ENCODE measurements at places on chromosomes 1 and 21.

DNA sequence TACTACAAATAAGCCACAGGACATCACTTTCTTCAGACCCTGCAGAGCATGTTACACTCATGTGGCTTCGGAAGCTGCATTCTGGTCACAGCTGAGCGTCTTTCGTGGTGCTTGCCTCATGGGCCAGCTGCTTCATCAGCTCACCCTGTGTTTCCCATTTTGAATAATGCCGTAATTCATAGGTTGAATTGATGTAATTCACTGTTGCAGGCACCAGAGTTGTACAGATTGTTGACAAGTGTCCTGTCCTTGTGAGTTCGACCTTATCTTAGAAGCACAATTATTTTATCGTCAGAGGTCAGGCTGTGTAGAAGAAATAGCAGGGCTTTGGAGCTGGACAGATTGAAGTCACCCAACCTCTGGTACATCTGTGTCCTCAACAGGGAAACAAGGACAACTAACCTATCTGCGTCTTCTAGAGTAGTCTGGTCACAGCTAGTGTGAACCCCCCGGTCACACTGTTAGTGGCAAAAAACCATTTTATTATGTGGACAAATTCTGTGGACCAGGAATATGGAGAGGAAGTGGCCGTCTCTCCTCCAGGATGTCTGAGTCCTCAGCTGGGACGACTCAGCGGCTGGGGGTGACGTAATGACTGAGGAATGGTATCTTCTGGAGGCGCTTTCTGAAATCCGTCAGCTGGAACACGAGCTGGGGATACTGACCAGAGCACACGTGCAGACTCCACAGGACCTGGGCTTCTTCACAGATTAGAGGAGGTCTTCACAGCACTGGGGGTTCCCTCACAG lies 17.8 kb downstream of the PKNOX1 start:
- no peak for DNase-seq

- no peak for DNase-seq
These were observed 41.3 kb downstream of the ZBTB18 start for GRCh38 chr1:244092293-244092963.

- DNase-seq, result no peak
These were observed 24.6 kb upstream of the COL9A2 start for GRCh38 chr1:40341491-40342380.

GRCh38 chr1:66980745-66981367 lies 56.1 kb downstream of the MIER1 start:
- DNase-seq, result no peak

GRCh38 chr1:210373878-210374599 lies 45.3 kb downstream of the HHAT start:
- DNase-seq, result peak; percentile 69

DNA sequence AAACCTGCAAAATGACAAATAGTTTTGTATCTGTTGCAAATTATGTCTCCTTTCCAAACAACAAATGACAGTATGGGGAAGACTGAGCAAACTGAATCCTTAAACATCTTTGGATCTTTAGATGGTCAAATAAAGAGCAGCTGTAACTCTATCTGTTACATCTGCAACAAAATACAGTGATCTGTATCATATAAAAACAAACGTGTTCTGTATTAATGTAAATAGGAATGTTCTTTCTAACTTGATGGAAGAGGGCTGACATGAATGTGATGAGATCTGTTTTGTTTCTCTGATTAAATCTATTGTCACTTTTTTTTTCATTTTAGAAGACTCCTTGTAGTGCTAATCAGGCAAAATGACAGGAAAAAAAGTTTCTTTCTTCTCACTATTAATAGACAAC lies 159.5 kb downstream of the GPATCH2 start:
- DNase-seq, result no peak

DNA sequence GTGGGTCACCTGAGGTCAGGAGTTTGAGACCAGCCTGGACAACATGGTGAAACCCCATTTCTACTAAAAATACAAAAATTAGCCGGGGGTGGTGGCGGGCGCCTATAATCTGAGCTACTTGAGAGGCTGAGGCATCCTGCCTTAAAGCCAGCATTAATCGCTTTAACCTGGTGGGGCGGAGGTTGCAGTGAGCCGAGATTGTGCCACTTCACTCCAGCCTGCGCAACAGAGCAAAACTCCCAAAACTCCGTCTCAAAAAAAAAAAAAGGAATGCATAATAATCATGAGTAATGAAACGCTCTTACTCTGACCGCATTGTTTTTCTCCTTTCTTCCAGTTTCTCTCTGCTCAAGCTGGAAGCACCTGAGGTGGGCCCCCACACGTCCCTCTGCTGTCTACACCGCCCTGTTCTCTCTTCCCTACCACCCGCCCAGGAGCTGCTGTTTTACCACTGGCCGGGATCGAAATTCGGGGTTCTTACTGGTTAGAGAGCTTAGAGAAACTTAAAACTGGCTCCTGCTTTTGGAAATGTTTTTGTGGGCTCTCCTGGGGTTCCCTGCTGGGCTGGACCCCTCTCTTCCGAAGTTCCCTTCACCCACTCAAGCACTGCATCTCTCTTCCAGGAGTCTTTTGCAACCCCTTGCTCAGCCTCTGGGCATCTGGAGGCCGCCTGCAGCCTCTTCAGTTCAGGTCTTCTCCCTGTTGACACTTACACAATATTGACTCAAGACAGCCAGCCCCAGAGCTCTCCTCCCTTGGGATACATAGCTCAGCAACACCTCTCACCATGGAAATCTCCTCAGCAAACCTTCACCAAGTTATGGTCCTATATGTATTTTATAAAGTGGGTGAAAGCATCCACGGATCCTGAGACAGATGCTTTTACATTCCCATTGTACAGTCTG lies 62.5 kb downstream of the FAM163A start:
- DNase-seq, result no peak

DNA sequence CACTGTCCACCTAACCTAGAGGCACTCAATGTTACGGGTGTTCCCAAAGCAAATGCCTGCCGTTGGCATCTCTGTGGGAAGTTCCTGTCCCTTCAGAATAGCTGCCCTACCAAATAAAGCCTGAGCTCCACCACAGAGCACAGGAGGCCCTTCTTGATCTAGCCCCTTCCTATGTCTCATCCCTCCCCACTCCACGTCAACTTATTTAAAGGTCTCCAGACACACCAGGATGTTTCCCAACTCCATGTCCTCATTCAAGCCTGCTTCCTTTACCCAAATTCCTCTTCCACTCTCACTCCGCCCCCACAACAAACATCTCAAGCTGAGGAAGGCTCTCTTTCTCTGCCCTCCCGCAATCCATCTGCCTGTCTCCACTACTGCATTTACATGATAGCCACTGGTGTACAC lies 87.7 kb downstream of the TGFBR3 start:
- no peak for DNase-seq

DNA sequence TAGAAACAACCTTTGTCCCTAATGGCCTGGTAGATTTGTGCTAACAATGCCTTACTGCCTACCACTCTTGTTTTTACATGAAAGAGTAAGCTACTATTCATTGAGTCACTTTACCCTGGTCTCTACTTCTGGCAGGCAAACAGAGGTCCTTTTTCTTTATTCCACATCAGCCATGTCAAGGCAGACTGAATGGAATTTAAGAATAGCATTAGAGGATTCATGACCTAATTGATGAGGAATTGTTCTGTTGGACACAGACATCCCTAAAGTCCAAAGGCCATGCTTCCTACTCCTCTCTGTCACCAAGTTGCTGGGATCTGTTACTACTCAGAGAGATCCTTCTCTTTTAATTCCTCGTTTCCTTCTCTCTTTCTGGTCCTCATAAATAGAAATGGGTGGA lies 229.1 kb upstream of the ZP4 start:
- DNase-seq, result no peak

GRCh38 chr1:248825573-248825908 lies 174 bp downstream of the SH3BP5L start:
- no peak for DNase-seq

DNA sequence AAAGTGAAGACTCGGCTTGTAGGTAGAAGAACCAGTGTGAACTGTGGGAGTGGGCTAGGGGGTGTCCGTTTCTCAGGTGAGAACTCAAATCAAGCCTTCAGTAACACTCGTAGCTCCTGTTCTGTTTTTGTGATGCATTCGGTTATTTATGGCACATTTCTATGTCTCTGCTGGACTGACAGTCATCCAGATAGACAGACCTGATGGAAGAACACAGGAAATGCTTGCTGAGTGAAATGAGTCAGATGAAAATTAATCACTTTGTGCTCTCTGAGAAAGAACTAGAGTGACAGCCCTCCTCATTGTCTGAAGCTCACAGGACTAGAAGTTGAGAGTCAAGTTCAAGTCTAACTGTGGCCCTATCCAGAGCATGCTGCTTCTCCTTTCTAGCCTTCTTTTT lies 360.1 kb upstream of the PLXNA2 start:
- DNase-seq, result no peak

GRCh38 chr1:63638875-63639274 lies 45.7 kb downstream of the PGM1 start:
- no peak for DNase-seq

DNA sequence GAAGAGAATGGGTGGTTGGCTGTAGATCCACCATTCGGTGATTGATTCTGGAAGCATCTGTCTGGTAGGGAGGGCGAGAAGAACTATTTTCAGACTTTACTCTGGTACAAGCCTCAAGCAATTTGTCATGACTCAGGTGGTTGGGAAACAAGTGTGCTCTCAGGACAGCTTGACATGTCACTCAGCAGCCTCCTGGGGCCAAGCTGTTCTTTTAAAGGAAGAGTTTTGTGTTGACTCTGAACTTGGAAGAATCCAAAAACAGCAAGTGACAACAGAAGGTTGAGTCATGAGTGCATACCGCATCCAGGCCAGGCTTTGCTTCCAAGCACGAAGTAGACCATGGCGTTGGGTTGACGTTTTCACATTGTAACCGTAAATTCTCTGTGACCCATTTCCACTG lies 65.9 kb downstream of the CLIC6 start:
- DNase-seq, result no peak

DNA sequence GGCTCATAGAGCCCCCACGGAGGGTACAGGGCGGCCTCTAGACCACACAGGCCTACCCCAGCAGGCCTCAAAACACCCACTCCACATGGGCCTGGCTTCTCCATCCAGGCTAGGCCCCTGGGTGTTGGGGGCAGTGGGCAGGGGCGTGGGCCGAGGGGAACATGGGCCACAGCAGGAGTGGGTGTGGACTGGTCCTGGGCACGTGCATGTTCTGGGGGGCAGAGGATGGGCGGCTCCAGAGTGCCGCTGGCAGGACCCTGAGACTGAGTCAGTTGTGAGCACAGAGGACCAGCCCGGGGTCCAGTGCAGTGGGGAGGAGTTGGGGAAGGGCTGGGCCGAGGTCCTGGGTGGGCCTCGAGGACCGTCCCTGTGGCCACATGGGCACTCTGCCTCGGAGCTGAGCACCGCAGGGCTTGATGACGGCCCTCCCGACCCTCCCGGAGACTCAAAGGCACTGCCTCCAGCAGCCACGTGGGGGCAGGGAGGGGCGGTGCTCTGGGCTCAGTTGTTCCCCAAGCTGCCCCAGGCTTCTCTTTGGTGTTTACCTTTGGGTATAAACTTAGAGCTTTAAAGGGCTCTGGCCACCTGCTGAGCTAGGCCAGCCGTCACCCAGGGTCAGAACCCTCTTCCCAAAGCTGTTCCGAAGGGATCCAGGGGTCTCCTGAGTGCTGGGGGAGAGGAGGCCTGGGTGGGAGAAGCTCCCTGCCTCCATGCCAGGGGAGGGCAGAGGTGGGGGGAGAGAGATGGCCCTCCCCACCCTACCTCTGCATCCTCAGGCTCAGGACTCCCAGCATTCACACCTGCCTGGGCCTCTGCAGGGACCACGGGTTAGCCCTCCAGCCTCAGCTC lies 79.9 kb downstream of the MORN1 start:
- DNase-seq, result no peak

DNA sequence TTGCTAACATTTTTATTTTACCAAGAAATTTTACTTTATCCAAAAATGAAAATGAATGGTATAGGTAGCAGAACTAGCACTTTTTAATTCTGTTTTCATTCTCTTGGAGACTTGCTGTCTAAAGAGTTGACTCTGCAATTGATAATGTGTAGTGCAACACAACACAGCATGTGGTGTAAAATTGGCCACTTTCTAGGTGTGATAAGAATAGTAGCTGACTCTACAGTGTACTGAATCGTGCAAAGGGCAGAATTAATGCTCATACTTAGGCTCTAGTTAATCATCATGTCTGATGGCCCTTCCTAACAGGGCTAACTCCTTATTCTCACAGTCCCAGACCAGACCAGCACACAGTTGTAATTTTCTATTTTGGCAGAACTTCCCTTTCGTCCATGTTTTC lies 140.5 kb downstream of the NEK7 start:
- no peak for DNase-seq

- no peak for DNase-seq
These were observed 163.5 kb downstream of the KCTD3 start for GRCh38 chr1:215730600-215730999.

GRCh38 chr21:18275781-18276180 lies 31.1 kb downstream of the CHODL start:
- DNase-seq, result no peak

- no peak for DNase-seq
These were observed 20.8 kb downstream of the LRRC52 start for GRCh38 chr1:165564561-165564960.

DNA sequence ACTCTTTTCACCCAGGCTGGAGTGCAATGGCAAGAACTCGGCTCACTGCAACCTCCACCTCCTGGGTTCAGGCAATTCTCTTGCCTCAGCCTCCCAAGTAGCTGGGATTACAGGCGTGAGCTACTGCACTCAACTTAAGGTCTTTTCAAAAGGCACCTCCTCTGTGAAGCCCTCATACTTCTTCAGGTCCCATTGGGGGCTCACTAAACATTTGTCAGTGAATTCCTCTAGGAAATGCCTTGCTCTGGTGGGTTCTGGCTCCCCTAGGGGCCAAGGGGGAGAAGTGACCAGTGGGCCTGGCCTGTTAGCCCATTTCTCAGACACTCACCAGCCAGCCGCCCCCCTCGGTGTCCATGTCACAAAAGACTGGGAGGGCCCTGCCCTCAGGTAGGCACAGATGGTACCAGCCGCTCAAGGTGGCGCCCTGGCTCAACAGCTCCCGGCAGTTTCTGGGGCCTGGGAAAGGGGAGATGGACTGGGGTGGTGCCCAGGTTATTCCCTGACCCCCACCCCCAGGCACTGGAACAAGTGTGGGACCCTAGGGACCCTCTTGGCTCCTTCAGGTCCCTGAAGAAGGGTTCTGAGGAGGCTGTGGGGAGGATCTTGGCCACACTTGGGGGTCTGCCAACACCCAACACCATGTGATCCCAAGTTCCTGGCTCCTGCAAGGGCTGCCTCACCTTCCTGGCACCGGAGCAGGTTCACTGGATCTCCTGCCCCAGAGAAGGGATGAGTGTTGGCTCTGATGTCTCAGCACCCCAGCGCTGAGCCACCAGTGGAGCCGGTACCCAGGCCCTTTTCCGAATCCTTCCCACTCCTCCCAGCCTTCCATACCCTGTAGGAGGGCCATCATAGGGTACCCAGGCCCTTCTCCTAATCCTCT lies 1.6 kb downstream of the FCN3 start:
- peak; percentile 60 for DNase-seq

GRCh38 chr1:64663668-64664067 lies 81.2 kb upstream of the RAVER2 start:
- DNase-seq, result no peak

GRCh38 chr1:40014812-40015594 lies 25.5 kb upstream of the CAP1 start:
- no peak for DNase-seq

DNA sequence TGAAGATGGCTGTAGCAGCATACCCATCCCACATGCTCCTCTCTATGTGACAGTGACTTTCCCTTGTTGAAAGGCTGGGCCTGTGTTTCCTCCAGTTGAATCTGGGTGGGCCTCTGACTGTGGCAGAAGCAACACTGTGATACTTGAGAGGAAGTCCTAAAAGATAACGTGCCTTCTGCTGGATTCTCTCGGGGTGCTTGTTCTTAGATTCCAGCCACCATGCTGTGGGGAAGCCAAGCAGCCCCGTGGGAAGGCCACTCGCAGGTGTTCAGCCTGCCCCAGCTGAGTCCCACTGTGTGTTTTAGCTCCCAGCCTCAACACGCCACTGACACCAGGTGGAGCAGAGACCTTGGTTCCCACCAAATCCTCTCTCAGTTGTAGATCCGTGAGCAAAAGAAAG lies 31.5 kb downstream of the TRAPPC10 start:
- DNase-seq, result no peak
